ENCODE measurements at places on chromosomes 13 and 19. TPM values are rescaled to one million over a fixed set of nuclear protein-coding genes. Genes with fewer than 3 reads are reported as not detected.

Gene PRTN3
- 0.61 TPM for total RNA-seq

Gene SPACA4
- total RNA-seq: not detected

Gene KIR2DL4
- total RNA-seq: not detected

Gene LAIR1
- total RNA-seq: 0.37 TPM

All from WTC11 (cell line).